Pericardium fibroblast (primary cell): ENCODE measurements at places on chromosomes 16 and 17. TPM values are rescaled to one million over a fixed set of nuclear protein-coding genes. Genes with fewer than 3 reads are reported as not detected.

The XAF1 gene
- total RNA-seq: 9.8 and 14.6 TPM in 2 replicates

The PABPN1L gene
- total RNA-seq: not detected in 2 replicates

The KCNAB3 gene
- total RNA-seq: 0.23 TPM in 1 of 2 replicates, not detected in the other

The ABCC11 gene
- total RNA-seq: under 0.01 TPM in 1 of 2 replicates, not detected in the other

The CPNE7 gene
- 11.6 and 29.1 TPM in 2 replicates for total RNA-seq

The LDHD gene
- total RNA-seq: 1.4 and 1.5 TPM in 2 replicates

The TEX19 gene
- not detected in 2 replicates for total RNA-seq

The PPL gene
- total RNA-seq: 13.3 and 49.7 TPM in 2 replicates

The KRTAP1-1 gene
- total RNA-seq: not detected in 2 replicates

The DNAH17 gene
- not detected in 2 replicates for total RNA-seq

The PRAC2 gene
- not detected in 2 replicates for total RNA-seq

The TEX14 gene
- total RNA-seq: 0.17 TPM in 1 of 2 replicates, not detected in the other

The TK1 gene
- 5.2 and 6.9 TPM in 2 replicates for total RNA-seq

The OTOP3 gene
- not detected in 2 replicates for total RNA-seq

The TIMP2 gene
- total RNA-seq: 312 and 323 TPM in 2 replicates

The CCL15 gene
- not detected in 2 replicates for total RNA-seq

The TBC1D3H gene
- total RNA-seq: not detected in 2 replicates

The CCT6B gene
- total RNA-seq: 1.9 and 2.9 TPM in 2 replicates

The TBC1D28 gene
- not detected in 2 replicates for total RNA-seq

The SLC5A11 gene
- total RNA-seq: not detected in 2 replicates
